ENCODE measurements at places on chromosomes 13 and 19.

- no peak for DNase-seq
These were observed 87.8 kb upstream of the C1QTNF9B start for GRCh38 chr13:23985060-23985459.

GRCh38 chr13:85249151-85249550 lies 550.1 kb downstream of the SLITRK6 start:
- DNase-seq = no peak

DNA sequence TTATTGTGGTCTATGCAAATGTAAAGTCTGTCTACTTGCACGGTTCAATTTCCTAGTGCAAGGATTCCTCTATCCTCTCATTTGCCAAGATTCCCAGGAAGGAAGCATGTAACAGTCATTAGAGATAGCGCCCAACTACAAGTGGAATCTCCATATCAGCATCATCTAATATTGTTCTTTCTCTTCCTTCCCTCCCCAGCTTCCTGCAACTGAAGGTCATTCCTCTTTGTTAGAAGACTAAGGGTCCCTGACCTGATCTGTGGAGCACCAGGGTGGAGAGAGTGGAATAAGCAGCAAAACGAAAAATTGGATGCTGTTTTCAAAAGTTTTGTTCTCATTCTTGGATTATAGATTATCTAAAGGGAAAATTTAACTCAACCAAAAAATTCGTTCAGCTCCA lies 714.0 kb downstream of the DIAPH3 start:
- no peak for DNase-seq

DNA sequence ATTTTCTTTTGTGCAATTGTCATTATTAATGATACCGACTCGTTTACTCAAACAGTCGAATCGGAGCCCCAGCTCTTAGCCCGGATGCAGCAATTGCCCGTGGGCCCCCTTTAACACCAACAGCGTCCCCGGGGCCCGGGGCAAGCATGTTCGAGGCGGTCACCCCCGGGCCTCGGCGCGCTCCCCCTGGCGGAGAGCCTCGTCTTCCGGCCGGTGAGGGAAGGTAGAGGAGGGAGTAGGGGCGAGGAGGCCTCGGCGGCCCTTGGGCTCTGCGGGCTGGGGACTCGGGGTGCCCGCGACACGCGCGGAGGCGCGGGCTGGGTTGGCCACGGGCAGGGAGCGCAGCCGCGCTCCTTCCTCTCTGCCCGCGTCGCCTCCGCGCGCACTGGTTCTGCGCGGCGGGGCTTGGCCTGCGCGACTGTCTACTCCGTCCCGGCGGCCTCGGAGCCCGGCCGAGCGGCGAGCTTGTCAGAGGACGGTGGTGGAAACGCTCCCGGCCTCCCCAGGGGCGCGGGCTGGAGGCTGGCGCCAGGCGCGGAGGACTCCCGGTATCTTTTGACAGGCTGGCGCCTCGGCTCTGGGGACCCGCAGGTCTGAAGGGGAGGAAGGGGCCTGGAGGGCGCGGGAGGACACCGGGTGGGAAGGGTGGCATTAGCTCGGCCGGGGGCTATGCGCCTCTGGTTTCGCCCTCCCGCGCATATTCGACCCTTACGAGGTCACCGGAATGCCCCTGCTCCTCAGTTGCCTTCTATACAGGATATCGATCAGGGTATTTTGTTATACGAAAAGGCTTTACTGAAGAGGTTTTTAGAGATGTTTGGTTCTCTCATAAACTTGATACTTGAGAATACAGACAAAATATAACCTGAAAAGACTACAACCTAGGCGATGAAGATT lies 1.5 kb downstream of the BIVM start:
- DNase-seq = peak; percentile 87

DNA sequence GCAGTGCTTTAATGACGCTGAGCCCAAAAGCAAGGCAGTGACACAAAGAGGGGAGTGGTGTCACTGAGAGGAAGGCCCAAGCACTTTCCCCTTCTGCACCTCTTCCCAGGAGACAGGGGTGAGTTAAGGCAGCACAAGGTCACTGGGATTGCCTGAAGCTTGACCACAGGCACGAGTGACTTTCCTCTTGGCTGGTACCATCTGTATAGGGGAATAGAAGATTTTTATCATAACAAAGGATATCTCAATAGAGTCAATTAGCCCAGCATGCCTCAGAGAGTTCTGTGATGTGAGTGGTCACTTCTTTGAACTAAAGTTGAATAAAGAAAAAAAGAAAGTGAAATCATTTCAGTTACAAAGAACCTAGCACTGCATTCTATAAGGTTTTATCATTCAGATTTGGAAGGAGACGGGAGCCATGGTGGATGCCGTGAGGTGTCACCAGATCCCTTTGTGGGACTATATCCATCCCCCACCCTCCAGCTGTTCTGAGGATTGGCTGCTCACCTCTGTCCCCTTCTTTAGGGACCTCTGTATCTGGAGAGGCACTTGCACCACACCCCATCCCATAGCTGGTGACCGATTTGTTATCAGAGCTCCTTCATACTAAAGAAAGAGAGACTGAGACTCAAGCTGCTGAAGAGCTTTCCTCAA lies 291.2 kb downstream of the DCT start:
- no peak for DNase-seq

DNA sequence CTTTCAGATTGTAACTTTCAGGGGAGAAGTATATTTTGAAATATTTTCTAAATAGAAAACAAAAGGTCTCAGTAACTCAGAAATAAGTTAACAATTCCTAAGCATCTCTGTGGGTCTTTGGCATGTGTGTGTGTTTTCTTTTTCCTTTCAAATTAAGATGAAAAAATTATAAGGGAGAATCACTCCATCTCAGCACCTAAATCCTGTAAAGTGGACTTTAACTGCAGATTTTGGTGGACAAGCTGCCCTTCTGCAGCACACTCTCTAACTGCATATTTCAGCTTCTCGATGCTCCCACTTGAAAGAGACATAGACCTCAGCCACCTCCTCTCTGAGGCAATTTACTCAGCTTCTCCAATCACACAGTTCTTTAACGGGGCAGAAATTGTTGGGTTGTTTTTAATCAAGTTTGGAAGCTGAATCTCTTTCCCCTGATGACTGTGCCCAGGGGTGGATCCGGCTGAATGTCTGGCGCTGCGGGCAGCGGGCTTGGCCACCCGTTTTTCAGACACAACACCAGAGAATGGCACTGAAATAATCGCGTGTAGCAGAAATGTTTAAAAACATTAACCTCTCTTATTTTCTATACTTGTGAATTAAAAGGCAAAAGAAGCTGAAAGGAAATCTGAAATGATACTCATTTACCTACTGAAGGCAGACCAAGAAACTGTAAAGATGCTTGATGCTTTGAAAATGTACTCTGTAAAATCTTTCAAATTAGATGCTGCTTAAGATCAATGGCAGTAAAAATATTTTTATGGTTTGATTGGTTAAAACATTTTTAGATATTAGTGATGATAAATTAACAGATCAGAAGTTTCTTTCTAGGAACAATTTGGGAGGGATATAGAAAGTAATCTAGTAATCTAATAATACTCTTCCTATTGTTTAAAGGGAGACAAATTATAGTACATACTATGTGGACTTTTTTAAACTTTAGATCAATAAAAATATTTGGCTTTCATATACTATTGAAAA lies 12.4 kb downstream of the ZIC2 start:
- DNase-seq = no peak

DNA sequence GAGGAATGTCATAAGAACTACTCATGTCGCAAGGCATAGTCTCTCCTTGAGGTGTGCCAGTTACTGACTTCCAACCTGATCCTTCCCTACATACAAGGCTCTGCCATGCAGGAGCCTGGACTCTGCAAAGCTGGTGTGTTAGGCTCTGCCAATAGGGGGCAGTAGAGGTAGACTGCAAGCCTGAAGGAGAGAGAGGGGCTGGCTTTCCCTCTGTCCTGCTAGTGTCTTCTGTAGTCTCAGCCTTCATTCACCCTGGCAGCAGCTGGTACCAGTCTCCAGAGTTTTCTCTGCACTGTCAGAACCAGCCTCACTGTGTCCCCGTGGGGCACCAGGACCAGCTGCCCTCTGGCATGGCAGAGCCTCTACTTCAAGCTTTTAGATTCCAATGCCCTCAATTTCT lies 14.5 kb downstream of the SHISA2 start:
- peak; percentile 8 for DNase-seq

- peak; percentile 61 for DNase-seq
These were observed at the start of gene ZNF358 for GRCh38 chr19:7515645-7516151. Gene ZNF358, plus strand, starts transcription at chr19:7516103. Its CDS starts 3,140 bp downstream, at chr19:7519243.

DNA sequence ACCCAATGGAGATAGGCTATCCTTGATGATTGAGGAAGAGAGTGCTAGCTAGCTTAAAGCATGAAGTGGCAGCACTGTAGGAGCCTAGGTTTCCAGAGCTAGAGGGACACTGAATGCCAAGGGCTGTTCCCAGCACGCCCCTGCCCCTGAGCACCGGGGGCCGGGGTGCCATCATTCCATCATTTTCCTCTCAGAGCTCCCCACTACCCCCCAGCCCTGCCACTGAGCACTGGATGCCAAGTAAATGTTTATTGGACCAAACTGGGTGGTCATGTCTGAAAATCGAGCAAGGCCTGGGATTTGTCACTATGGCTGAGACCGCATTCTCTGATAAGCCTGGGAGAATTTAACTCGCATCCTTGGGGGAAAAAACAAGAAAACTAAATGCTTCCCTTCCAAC lies 142.8 kb downstream of the STK24 start:
- no peak for DNase-seq

GRCh38 chr19:38079926-38080380 lies 144.1 kb downstream of the DPF1 start:
- DNase-seq = peak; percentile 67

DNA sequence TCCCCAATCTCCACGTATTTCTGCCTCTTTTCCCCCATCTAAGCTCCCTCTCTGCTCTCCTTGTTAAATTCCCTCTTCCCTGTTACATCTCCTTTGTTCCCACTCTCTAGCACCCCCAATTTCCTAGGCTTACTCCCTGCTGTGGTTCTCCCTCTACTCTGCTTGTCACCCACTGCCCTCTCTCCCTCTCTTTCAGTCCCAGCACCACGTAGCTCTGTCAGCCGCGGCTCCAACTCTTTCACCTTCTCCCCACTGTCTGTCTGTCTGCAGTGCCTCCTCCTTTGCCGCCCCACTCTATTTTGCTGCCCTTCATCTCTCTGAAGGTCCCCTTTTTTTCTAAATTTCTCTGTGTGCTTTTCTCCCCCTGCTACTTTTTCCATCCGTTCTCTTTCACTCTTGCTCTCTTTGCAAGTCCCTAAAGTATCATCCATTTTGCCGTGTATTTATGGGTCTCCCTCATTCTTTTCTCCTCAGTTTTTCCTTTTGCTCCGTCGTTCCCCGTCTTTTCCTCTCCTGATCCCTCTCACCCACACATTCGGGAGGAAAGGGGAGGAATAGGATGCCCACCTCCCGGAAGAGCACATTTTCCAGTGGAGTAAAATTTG lies 937 bp downstream of the ZNF841 start:
- DNase-seq = no peak

DNA sequence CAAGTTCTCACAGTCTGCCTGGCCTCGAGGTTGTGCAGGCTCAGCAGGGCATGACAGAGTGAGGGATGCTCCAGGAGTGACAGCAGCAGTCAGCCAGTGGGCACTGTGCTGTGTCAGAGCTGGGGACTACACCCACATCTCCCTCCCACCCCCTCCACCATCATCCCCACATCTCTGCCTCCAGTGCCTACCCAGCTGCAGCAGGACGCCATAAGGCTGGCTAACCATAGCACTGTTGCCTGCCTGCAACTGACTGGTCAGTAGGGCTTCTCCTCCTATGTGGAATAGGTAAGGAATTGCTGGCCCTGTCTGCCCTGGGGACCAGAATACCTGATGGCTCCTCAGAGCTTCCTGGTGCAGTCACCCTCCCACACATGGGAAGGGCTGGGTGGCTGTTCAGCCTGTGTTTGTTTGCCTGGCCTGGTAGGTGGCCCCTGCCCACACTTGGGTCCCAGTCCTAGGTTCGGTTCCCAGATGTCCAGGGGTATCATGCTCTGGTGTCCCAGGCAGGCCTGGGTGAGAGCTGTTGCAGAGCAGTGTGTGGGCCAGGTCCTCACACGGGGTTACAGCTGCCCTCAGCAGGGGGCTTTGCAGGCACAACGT lies 15.7 kb downstream of the GPI start:
- DNase-seq = no peak

DNA sequence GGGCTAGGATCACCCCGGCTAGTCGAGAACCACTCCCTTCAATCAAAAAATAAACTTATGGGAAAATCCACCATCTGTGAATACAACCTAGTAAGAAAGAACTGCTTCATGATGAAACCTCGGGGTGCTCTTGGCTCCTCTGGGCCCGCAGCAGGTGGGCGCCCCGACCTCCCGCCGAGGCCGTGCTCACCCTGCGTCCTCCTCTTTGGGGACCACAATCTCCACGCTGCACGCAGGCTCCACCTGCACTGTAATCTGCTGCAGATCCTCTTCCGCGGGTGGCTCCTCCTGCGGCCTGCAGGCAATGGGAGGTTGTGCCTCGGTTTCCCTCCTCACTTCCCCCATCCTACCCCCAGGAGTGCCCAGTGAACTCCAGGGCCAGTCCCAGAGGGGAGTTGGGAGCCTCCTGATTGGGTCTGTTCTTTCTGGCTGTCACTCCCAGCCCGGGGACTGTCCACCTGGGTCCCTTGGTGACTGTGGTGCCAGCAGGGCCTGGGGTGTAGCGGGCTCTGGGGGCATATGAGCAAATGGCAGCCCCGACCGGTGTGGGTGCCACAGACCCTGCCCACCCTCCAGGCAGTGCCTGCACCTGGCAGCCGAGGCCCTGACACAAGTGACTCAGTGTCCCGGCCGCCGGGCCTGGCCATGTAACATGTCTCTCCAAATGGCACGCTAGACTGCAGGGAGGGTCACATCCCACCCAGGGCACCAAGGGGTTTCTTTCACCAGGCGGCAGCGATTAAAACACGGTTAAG lies 15.1 kb upstream of the CACTIN start:
- DNase-seq = no peak

DNA sequence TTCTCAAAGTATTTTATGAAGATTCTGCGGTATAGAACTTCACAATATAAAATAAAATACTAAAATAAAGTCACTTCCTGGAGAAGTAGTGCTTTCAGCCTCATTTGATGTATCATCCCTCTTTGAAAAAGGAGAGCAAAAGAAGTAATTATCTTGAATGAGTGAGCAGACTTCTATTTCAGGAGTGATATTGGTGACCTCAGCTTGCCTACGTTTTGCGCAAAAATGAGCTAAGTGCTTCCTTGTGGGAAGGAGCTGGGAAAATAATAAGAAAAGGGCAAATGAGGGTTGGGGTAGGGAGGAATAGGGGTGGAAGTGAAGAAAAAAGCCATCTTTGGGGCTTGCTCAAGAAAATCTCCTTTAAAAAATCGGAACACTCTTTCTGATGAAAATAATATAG lies 1773.6 kb downstream of the OLFM4 start:
- DNase-seq = no peak

GRCh38 chr13:84446972-84447639 lies 564.8 kb upstream of the SLITRK1 start:
- DNase-seq = no peak

Data from suppressor macrophage treated with lipopolysaccharide for 4 hours (primary cell).